ENCODE measurements at places on chromosomes 5 and 9.

GRCh38 chr9:136604823-136605525, 57.7 kb upstream of the EGFL7 start:
- DNase-seq: no peak

DNA sequence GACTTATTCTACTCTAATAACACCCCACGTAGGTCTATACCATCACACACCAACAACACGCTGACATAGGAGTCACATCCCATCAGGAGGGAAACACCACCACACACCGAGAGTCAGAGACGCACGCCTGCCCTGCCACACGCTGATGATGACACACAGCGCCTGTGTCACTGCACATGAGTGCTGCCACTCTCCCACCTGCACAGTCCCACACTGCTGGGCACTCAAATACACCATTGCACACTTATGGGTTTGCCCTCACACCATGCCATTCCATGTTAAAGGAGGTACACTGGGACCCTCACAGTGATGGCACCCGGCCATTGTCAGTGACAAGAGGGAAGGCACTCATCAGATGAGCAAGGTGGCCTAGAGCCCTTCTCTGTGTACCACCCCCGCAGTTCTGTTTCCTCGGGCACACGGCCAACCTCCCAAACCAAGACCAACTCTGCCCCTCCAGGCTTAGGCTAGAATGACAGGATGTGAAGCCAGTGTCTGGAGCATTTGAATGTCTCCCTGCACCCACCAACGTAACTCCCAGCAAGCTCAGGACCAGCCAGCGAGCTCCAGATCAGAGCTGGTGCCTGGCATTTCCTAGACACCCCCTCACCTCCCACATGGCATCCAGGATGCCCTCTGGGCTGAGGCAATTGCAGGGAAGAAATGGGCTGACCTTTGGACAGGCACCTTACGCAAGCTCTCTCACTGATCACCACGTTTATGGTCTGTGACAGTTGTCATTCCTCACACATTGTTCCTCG, 3.6 kb upstream of the CPLX2 start:
- DNase-seq: no peak

DNA sequence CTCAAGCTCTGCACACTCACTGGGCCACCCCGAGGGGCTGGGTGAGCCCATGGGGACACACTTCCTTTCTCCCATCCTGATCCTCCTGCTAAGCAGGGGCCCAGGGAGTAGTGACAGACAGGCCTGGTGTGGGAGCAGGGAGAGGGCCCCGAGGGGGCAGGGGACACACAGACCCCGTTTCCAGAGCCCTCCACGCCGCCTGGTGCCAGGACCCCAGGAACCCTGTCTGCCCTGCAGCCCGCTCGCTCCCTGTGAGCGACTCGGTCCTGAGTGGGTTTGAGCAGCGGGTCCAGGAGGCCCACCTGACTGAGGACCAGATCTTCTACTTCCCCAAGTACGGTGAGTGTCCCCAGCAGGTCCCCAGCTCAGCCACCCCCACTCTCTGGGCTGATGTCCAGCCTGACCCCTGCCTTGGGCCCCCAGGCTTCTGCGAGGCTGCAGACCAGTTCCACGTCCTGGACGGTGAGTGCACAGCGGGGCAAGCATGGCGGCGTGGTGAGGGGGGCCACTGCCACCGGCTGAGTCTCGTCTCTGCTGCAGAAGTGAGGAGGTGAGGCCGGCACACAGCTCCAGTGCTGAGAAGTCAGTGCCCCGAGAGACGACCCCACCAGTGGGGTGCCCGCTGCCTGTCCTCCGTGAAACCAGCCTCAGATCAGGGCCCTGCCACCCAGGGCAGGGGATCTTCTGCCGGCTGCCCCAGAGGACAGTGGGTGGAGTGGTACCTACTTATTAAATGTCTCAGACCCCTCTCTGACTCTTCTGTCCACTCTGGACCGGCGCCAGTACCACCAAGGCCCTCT, 1.4 kb downstream of the C8G start:
- no peak for DNase-seq

GRCh38 chr9:27747450-27747849, 174.2 kb upstream of the C9orf72 start:
- no peak for DNase-seq

DNA sequence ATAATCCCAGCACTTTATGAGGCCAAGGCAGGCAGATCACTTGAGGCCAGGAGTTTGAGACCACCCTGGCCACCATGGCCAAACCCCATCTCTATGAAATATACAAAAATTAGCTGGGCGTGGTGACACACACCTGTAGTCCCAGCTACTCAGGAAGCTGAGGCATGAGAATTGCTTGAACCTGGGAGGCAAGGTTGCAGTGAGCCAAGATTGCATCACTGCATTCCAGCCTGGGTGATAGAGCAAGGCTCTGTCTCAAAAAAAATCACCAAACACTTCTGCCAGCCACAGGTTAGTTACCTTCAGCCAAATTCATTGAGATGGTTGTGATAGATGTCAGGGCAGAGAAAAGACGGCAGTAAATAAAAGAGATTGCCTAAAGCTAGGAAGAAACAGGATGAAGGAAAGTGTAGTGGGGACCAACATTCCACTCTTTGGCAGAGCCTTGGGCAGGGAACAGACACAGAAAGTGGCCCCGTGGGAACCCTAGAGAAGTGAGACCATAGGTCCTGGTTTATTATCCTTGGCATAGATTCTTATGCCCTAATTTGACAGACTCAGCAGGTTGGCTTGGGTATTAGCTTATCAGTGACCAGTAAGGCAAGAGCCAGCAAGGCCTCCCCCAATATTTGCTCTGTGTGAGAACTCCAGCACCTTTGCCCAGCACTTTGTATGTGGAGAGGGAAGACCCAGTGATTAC, 5.5 kb upstream of the CEP120 start:
- DNase-seq: no peak

DNA sequence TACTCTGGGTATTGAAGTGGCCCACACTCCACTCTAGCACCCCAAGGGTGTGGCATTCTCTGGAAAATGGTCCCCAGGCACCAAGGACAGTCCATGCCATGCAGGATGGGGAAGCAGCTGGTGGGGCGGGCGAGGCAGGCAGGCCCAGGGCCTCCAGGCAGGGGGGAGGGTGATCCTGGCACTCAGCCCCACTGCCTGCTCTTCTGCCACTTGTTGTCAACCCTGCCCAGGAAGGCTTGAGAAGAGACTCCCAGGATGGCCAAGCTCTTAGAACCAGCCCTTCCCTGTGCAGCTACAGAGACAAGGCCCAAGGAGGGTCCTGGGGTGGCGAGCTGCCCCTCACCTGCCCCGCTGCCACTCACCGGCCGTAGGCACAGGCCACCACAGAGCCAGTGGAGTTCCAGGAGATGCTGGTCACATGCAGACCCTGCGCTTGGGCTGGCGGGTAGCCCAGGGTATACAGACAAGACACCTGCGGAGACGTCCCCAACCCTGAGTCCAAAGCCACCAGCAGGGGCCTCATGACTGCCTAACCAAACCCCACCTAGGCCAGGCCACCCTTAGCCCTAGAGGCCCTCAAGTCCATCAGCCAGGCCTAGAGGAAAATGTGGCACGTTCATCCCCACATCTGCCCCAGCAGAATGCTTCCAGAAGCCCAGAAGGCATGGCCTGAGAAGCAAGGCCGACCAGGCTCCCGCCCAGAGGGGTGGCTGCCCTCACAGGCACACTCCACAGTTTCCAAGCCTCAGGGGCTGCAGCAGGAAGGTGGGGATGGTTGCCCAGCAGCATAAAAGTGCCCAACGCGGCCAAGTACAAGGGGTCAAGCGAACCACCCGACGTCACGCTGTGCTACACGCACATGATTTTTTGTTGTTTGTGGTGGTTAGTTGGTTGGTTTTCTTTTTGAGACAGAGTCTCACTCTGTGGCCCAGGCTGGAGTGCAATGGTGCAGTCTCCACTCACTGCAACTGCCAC, 19.8 kb downstream of the DYNC2I2 start:
- no peak for DNase-seq

GRCh38 chr5:152070591-152070990, 145.9 kb upstream of the GLRA1 start:
- no peak for DNase-seq

- DNase-seq: no peak
These were observed 6.0 kb downstream of the RPL37 start for GRCh38 chr5:40828690-40829661.

GRCh38 chr9:75891277-75891741, 836 bp downstream of the PCSK5 start:
- peak; percentile 18 for DNase-seq

DNA sequence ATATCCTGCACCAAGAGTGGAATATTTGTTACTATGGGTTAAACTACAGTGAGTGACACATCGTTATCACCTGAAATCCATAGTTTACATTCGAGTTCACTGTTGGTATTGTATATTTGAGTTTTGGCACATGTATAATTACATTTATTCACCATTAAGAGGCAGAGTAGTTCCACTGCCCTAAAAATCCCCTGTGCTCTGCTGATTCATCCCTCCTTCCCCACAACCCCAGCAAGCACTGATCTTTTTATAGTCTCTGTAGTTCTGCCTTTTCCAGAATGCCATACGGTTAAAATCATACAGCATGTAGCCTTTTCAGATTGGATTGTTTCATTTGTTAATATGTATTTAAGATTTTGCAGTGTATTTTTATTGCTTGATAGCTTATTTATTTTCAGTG, 495.2 kb downstream of the DIRAS2 start:
- no peak for DNase-seq

DNA sequence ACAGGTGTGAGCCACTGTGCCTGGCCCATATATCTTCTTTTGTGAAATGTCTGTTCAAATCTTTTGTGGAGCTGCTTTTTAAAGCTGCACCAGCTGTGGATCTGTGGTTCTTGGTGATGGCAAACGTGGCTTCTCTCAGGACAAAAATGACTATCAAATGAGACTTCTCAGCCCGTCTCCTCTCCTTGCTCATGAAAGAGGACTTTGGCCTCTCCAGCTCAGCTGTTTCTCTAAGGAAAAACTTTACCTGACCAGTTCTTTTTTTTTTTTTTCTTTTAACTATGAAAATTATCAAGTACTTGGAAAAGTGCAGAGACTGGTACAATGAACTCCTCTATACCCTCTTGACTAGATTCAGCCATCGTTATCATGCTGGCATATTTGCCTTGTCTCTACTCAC, 44.8 kb downstream of the RALGPS1 start:
- DNase-seq: no peak

- DNase-seq: no peak
These were observed 1.6 kb downstream of the CFAP95 start for GRCh38 chr9:69822116-69822750.

- DNase-seq: no peak
These were observed 381 bp downstream of the MED22 start for GRCh38 chr9:133347515-133347984.

DNA sequence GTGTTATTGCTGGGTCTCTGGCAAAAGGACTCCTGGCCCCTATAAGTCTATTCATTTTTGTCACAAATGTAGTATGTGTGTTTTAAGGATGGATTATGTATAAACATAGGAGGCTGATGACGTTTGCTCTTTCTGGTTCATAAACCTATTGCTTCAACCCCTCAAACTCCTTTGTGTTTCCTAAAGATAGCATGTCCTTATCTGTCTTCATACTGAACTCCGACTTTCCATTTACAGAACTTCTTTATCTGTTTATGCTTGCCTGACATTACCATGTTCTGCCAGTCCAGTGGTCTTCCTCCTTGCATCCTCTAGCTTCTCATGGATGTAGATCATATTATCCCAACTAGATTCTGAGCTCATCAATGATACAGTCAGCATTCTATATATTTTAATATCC, 46.1 kb downstream of the ARHGEF28 start:
- DNase-seq: no peak

DNA sequence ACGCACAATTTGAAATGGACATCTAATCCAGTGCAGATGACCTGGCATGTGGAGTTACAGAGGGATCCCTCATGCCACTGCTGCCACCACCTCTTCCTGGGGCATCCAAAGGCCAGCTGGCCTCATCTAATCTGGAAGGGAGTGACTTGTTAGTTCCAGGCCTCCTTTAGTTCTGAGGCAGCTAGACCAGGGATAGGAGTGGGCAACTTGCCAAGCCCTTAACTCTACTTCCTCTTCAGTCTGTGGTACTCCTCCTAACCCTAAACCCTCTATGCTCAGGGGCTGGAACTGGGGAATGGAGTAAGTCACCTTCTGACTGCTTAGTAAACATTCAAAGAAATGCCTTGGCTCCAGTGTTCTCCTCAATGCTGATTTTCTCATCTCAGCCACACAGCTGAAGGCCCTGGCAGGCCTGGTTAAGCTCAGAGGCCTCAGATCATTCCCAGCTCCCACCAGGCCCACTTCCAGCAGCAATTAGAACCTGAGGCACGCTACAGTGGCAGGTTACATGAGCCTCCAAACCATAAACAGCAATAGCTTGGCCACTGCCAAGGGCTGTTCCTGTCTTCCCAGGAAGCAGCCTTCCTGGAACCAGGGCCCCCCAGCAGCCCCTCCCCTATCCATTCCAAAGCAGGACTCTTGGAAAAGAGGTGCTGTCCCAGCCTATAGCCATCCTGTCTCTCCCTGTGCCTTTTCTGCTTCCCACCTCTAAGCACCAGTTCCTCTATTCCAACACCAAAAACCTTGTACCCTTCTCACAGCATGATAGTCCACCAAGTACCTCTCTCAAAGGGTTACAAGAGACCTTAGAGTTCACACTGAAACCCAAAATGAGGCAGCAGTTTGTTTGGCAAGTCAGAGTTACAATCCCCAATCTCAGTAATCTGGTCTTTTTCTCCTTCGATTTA, 2.0 kb downstream of the EIF4EBP3 start:
- no peak for DNase-seq

All from putamen (tissue), 1 donor.